ENCODE measurements at places on chromosomes 12 and 14. TPM values are rescaled to one million over a fixed set of nuclear protein-coding genes. Genes with fewer than 3 reads are reported as not detected.
A peak's percentile ranks its signal among the peaks of the same experiment; 100 is the strongest.

DNA sequence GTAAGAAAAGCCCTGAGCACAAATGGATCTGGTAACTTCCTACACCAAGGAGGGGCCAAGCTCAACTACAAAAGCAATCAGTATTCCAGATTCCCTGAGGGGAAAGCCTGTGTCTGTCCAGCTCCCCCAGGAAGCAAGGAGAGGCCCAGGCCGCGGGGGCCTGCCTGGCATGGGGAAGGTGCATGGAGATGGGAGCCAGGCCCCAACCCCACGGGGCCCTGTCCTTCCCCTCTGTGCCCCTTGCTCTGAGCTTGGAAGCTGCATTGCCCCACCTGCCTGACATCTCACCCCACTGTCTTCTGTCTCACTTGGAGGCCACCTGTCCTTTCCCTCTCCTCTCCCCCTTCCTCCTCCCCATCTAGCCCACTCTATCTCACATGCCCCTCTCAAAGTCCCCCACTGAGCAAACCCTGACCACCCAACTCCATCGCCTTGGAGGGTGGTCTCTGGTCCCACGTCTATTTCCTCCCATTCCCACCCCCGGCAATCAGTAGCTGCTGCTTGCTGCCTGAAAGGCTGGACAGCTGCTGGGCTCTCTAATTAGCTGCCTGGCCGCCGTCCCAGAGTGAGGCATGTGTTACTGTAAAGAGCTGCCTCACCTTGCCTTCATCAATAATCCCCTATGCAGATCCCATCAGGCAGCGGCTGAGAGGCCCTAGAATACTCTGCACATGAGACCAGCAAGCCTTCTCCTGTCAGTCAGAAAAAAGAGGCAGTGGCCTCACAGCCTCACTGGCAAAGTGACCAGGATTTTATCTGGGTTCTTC lies 3.4 kb upstream of the TMEM229B start:
- DNase-seq = no peak

GRCh38 chr14:76329154-76329928 lies 46.6 kb upstream of the ESRRB start:
- DNase-seq = no peak

DNA sequence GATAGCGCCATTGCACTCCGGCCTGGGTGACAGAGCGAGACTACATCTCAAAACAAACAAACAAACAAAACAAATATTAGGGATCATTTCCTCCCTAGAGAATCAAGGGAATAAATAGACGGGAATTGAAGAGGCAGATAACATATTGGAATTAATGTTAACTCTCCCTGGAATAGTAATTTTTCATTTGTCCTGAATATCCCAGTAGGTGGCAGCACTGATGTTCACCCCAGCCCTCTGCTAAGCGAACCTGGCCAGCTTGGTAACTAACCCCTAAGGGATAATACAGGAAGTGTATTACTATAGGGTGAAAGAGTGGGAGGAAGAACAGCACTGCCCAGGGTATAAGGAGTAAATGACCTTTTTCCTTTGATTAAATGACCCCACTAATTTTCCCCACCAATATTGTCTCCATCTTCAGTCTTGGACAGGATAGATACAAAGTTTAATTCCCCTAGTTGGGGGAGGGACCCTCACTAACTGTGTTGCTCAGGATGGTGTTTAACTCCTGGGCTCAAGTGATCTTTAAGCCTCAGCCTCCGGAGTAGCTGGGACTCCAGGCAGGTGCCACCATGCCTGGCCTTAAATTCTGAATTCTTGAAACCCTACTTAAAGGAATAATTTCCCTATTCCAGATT lies 40.5 kb downstream of the SLC2A14 start:
- peak; percentile 40 for DNase-seq

DNA sequence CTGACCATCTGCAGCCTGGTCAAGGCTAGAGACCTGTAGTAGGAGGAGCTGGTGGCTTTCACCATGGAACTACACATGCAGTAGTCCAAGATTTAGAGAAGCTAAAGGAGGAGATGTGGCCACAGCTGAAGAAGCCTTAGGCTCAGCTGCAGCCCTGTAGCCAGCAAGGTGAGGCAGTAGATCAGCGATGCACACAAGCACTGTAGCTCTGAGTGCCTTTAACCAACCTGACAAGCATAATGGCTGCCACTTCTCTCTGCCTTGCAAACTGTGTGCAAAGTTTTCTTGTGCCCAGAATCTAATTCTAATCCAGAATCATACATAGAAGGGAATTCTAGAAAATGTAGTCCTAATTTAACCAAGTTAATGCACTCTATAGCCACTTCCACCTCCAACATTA lies 159.0 kb upstream of the ARID2 start:
- DNase-seq = no peak

DNA sequence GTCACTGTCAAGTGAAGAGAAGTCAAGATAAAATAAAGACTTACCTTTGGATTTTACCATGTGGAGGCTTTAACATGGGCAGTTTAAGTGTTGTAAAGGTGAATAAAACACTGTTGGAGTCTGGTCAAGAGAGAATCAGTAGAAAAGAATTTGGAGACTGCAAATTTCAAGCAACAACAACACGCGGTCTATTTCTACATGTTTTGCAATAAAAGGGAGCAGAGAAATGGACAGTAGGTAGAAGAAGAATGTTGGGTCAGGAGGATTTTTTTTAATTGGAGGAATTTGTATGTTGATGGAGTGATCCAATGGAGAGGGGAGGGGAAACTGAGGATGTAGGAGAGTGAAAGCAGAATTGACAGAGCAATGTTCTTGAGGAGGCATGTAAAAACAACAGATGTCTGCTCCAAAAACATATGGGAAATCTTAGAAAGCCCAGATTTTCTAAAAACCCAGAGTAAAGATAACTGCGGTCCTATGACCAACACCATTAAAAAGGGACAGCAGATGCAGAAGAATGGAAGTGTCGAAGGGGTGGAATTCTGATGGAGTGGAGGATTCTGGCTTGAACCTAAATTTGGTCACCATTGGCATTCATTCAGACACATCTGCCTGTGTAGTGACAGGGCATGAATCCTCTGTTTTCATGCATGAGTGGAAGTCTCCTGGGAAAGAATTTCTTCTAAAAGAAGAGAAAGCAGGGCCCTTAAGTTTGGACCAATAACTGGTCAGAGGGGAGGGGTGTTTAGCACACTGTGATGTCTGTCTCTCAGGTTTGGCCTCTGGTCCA lies 68.0 kb upstream of the OSBPL8 start:
- no peak for DNase-seq

GRCh38 chr12:83106873-83107272 lies 420.2 kb downstream of the TMTC2 start:
- DNase-seq = no peak

DNA sequence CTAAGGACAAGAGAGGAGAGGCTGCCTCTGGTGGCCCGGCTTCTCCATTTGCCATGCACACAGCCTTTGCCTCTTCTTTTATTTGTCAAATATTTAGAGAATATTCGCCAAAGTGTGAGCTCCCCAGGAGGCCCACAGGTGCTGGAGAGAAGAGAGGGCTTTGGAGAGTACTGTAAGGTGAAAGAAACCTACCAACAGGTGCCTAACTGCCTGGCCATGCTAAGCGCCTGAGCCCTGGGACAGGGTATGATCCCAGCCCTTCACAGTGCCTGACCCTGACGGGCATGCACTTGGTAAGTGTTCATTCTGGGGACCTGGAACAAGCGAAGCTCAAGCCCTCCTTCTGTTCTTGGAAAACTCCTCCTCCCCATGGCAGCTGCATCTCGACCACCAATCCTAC lies 106.1 kb downstream of the DPF3 start:
- DNase-seq = no peak

GRCh38 chr14:93884950-93885349 lies 42.2 kb upstream of the FAM181A start:
- DNase-seq = no peak

DNA sequence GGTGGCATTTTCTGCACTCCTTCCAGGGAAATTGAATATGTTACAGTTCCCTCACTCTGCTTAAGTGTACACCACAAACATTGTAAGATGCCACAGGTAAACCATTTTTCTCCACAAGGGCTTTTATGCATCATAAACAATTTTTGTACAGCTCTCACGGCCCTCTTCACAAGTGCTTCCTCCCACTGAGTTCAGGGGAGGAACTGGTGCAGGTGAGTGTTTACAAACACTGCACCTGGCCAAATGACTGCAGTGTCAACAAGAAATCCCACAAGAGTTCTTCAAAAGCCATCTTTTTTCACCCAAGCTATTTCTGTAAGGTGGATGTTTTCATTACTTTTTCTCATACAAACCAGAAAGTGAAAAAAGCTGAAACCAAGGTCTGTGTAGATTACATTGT lies 973.2 kb downstream of the AACS start:
- DNase-seq = no peak

DNA sequence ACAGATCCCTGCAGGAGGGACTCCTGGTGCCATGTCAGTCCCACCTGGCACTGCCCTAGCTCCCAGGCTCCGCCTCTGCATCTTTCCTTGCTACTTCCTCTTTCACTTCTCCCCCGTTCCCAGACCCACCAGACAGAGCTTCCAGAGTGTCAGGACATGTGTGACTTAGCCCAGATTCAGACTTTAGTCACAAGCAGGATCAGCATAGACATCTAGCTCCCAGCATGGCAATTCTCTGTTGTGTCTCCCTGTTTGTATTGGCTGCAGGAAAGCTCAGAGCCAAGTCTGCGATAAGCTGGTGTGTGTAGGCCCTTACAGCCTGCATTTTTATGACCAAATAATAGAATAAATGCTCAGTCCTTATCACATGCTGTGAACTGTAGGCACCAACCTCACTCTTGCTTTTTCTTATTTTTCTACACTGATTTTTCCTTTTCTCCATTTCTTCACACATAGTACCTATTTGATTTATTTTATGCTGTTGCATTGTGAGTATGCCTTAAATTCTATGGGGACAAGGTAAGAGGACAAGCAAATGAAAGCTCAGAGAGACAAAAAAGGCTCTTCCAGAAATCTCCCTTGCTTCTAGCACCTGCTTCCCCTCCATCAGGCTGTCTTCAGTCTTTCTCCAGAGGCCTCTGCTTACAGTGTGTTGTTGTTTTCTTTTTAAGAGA lies 5.9 kb downstream of the DHRS2 start:
- DNase-seq = no peak

DNA sequence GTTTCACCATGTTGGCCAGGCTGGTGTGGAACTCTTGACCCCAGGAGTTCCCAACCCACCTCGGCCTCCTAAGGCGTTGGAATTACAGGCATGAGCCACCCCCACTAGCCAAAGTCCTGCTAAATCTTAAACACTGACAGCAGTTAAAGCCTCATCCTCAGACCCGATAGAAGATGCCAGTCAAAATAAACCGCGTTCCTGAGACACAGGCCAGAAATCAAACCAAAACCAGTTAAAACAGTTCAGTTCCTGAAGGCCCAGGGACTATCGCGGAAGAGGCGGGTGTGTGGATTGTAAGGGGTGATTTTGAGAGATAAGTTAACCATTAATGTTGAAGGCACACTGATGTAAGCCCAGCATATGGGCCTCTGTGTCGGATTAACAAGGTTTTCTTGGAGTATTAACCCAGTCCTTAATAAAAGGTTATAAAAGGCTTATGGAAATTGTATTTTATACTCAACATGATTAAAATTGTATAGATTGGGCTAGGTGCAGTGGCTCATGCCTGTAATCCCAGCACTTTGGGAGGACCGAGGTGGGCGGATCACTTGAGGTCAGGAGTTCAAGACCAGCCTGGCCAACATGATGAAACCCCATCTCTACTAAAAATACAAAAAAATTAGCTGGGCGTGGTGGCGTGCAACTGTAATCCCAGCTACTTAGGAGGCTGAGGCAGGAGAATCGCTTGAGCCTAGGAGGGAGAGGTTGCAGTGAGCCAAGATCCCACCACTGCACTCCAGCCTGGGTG lies 18.7 kb upstream of the CDCA4 start:
- no peak for DNase-seq

- DNase-seq = no peak
These were observed 104.8 kb downstream of the MYF5 start for GRCh38 chr12:80821513-80822000.

DNA sequence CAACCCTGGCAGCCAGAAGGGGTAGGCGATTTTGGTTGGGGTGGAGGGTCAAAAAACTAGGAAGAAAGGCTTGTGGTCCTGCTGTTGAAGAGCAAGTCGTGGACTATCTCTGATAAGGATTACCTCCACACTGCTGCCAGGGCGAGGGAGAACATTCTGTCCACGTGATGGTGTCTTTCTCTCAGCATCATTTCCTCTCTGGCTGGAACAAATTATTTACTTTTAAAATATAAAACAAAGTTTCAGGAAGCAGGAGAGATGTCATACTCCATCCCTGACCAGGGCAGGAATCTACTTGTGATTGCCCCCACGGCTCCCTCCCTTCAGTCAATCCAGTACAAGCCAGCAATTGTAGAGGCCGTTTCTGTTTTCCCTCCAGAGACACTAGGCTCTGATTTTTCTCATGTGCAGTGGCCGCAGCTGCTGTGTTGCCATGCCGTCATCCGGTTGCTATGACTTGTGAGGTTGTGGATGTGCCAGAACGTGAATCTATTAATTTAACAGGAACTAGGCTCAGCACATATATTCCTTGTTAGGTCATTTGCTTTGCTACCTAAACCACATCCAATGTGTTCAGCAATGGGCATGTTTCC lies 61.5 kb upstream of the PTGR2 start:
- peak; percentile 96 for DNase-seq

GRCh38 chr12:5480938-5481303 lies 49.0 kb downstream of the NTF3 start:
- no peak for DNase-seq

GRCh38 chr14:54220704-54221431 lies 175.9 kb upstream of the CDKN3 start:
- DNase-seq = no peak

- DNase-seq = no peak
These were observed 11.1 kb downstream of the PRKAB1 start for GRCh38 chr12:119679081-119679480.

- DNase-seq = no peak
These were observed 384.4 kb downstream of the NUAK1 start for GRCh38 chr12:105754313-105754712.

DNA sequence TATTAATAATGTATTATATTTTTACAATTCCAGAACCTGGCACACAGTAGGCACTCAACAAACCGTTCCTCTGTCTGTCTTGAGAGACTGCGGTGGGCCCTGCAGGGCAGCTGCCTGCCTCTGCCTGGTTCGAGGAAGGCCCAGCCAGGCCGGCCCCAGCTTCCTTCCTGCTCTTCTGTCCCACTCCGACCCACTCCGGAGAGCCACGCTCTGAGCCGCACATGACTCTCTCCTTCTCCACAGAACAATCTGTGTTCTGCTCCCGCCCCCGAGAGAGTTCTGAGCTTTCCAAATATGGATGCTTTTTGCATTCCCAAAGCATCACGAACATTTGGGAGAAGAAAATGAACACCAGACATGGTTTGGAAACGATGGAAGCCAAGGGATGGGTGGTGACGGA lies 57.3 kb downstream of the TTC7B start:
- no peak for DNase-seq

- peak; percentile 99 for DNase-seq
These were observed 19.4 kb downstream of the ABCB9 start for GRCh38 chr12:122946690-122947341.

- DNase-seq = peak; percentile 72
These were observed 128.2 kb downstream of the TMEM30B start for GRCh38 chr14:61152851-61153364.

Gene NRXN3
- total RNA-seq = 1.1 TPM

Gene PNN
- total RNA-seq = 23.6 TPM

Gene ARHGAP9
- total RNA-seq = 0.44 TPM

Gene TGM1
- 0.05 TPM for total RNA-seq

Gene SLC11A2
- 17.9 TPM for total RNA-seq

Gene DTD2
- 13.6 TPM for total RNA-seq

Gene FMNL3
- total RNA-seq = 18.3 TPM

Gene BDKRB1
- 1.7 TPM for total RNA-seq

Gene SERPINA1
- total RNA-seq = 8.3 TPM

Gene PAX9
- 2.2 TPM for total RNA-seq

Gene PROX2
- not detected for total RNA-seq

Gene OVCH1
- not detected for total RNA-seq

Gene MYO1H
- not detected for total RNA-seq

Gene AMIGO2
- total RNA-seq = 37.5 TPM

Gene SAMD15
- 1.4 TPM for total RNA-seq

Measured in M059J (cell line).